Cardiac muscle cell (in vitro differentiated cells and primary cell): ENCODE measurements at places on chromosomes 6 and 20. TPM values are rescaled to one million over a fixed set of nuclear protein-coding genes. Genes with fewer than 3 reads are reported as not detected.

GRCh38 chr20:43537921-43538877, 20.6 kb upstream of the SGK2 start:
- H3K4me1 ChIP-seq: no peaks in the 10 kb centered on the region
- peaks cover 10% of the 10 kb centered on the region for H3K36me3 ChIP-seq
- H3K27me3 ChIP-seq: no peaks in the 10 kb centered on the region
- H3K4me3 ChIP-seq: no peak overlapping the region

DNA sequence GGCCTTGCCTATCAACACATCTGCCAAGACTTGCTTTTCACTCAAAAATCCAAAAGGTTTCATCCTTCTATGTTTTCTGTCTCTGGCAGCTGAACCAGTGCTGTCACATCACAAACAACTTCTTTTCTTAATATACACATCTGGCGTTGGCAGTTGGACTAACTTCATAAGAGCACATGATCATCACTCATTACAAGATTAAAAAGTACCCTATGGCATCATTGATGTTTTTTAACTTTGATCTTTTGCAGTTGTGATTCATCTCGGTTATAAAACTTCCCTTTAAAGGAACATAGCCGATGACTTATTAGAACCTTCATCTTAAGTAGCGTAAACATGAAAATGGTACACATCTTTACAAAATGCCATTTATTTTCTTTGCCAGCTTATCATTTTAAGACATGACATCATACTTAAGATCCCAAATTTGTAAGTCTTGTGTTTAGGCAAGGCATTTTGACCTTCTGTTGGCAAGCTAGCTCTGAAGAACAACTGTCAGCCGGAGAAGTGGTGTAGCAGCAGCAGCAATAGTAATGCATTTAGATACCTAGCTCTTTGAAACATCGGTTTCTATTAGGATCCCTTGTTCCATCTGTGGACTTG, 64.2 kb upstream of the SUPT3H start:
- no peak overlapping the region for H3K27ac ChIP-seq
- no peaks in the 10 kb centered on the region for H3K27me3 ChIP-seq
- no peaks in the 10 kb centered on the region for H3K36me3 ChIP-seq
- no peak for DNase-seq
- peaks cover 16% of the 10 kb centered on the region for H3K4me1 ChIP-seq

DNA sequence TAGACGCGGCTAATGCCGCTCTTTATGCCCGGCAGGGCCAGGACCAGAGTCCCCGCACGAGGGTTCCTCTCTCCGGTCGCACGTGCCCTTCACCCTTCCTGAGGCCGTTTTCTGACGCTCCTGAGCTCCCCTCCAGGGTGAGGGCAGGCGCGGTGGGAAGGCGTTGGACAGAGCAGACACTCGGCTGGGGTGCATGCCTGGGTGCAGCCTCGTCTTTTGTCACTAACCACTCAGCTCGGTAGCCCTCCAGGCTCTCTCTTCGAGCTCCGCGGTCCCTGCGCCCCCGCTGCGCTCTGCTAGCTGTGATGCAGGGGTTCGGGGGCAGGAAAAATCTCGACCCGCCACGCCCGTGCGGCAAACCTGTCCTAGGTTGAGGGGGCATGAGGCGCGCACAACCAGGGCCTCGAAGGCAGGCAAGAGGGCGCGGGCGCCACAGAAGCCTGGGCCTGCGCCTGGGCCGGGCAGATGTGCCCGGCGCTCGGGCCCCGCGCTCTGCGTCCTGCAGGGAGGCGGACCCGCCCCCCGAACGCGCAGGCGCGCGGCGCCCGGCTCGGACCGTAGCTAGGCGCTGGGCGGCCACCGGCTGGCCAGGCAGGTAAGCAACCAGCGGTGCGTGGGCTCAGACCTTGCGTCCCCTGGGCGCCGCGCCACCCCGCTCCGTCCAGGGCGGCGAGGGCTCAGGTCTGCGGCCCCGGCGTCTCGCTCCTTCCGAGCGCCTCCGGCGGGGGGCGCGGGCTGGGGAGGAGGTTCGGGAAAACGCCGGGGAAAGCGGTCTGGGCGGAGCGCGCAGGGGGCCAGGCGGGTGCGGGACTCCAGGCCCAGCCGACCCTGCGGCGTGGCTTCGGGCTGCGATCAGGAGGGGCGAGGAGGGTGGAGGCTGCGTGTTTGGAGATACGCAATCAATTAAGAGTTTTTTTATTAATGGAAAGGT, at the start of gene L3MBTL1:
L3MBTL1 (plus strand) TSS at position 548 of the 931 bp plus-strand sequence. CDS start 5,807 bp downstream, outside the sequence.
- H3K36me3 ChIP-seq: no peaks in the 10 kb centered on the region
- peaks cover 26% of the 10 kb centered on the region for H3K27me3 ChIP-seq
- H3K4me3 ChIP-seq: peak within 1 kb of the TSS; percentile 49
- H3K27ac ChIP-seq: no peak within 1 kb of the TSS
- no peaks in the 10 kb centered on the region for H3K4me1 ChIP-seq

- H3K4me3 ChIP-seq: no peak overlapping the region
- no peaks in the 10 kb centered on the region for H3K27me3 ChIP-seq
- peaks cover 27% of the 10 kb centered on the region for H3K4me1 ChIP-seq
- no peaks in the 10 kb centered on the region for H3K36me3 ChIP-seq
- peak; percentile 92 for DNase-seq
Measured at GRCh38 chr6:151290877-151291721, 51.3 kb downstream of the AKAP12 start.

DNA sequence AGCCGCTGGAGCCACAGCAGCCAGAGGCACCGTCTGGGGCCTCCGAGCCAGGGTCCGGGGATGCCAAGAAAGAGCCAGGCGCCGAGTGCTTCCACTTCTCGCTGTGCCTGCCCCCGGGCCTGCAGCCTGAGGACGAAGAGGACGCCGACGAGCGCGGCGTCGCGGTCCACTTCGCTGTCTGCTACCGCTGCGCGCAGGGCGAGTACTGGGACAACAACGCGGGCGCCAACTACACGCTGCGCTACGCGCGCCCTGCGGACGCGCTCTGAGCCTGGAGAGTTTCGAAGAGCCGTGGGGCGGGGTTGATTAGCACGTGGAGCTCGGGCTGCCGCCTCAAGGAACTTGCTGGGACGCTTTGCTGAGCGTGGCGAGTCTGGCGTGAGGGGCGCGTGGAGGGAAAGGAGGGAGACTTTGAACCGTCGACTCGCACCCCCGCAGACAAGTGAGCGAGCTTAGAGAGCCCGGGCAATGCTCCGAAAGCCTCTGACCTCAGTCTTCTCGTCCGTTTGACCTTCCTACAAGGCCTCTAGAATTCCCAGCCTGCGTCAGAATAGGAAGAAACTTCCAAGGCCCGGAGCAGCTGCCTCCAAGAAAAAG, 1.3 kb downstream of the PPP1R3G start:
- peak overlapping the region; percentile 41 for H3K4me3 ChIP-seq
- peak; percentile 16 for DNase-seq
- H3K4me1 ChIP-seq: peaks cover 6% of the 10 kb centered on the region
- no peak overlapping the region for H3K27ac ChIP-seq

DNA sequence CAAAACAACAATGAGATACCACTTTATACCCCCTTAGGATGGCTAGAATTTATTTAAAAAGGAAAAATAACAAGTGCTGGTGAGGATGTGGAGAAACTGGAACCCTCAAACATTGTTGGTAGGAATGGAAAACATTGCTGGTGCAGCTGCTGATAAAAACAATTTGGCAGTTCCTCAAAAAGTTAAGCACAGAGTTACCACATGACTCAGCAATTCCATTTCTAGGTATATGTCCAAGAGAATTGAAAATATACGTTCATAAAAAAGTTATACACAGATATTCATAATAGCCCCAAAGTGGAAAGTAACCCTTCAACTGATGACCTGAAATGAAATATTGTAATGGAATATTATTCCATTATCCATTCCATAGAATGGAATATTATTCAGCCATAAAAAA, 55.0 kb downstream of the CD83 start:
- no peaks in the 10 kb centered on the region for H3K36me3 ChIP-seq
- H3K4me3 ChIP-seq: no peak overlapping the region
- H3K4me1 ChIP-seq: no peaks in the 10 kb centered on the region
- DNase-seq: no peak

GRCh38 chr20:21500599-21500998, 13.3 kb downstream of the NKX2-2 start:
- H3K27me3 ChIP-seq: peaks cover 44% of the 10 kb centered on the region
- H3K4me3 ChIP-seq: no peak overlapping the region
- H3K27ac ChIP-seq: no peak overlapping the region
- no peaks in the 10 kb centered on the region for H3K36me3 ChIP-seq
- no peak for DNase-seq

DNA sequence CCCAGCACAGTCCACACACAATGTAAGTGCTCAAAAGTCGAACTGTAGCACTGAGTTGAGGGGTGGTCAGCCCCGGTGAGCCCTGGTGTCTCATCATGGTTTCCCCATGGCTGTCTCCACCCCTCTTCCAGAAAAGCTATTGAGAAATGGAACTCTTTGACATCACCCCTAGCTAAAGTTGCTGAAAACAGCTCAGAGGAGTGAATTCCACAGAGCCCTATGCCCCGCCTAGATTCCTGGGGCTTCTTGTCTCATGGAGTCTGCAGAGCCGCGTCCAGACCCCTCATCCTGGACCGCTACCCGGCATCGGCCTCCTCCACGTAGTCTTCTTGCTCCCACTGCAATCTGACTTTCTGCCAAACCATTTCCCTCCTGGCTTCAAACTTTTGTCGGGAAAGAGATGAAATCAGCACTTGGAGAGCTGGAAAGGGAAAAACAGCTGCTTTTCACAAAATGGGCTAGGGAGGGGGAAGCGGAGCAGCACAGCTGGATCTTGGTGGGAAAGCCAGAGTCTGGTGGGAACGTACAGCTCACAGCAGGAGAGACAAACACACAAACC, 132.2 kb downstream of the SNX5 start:
- no peaks in the 10 kb centered on the region for H3K27me3 ChIP-seq
- H3K27ac ChIP-seq: no peak overlapping the region
- no peak overlapping the region for H3K4me3 ChIP-seq
- no peak for DNase-seq
- H3K36me3 ChIP-seq: no peaks in the 10 kb centered on the region
- H3K4me1 ChIP-seq: no peaks in the 10 kb centered on the region

GRCh38 chr6:15089569-15090144, 156.2 kb upstream of the JARID2 start:
- H3K4me3 ChIP-seq: no peak overlapping the region
- no peaks in the 10 kb centered on the region for H3K36me3 ChIP-seq
- no peak for DNase-seq
- H3K27me3 ChIP-seq: no peaks in the 10 kb centered on the region
- H3K4me1 ChIP-seq: no peaks in the 10 kb centered on the region

- no peak overlapping the region for H3K4me3 ChIP-seq
- no peaks in the 10 kb centered on the region for H3K36me3 ChIP-seq
- no peak for DNase-seq
- no peaks in the 10 kb centered on the region for H3K4me1 ChIP-seq
- no peaks in the 10 kb centered on the region for H3K27me3 ChIP-seq
Measured at GRCh38 chr6:160798625-160799024, 96.6 kb downstream of the PLG start.

The BCLAF1 gene
- 101 and 102 TPM in 2 replicates for total RNA-seq

The SEL1L2 gene
- not detected in 2 replicates for total RNA-seq
